Fibroblast of skin of left biceps (primary cell): ENCODE measurements at places on chromosomes 5 and 9.

- DNase-seq: no peak
Observed at GRCh38 chr5:74624931-74625505, 15.5 kb downstream of the ENC1 start.

- DNase-seq: no peak
Observed at GRCh38 chr5:175745210-175745609, 87.3 kb downstream of the HRH2 start.

- no peak for DNase-seq
Observed at GRCh38 chr9:120698766-120699165, 15.5 kb downstream of the MEGF9 start.

DNA sequence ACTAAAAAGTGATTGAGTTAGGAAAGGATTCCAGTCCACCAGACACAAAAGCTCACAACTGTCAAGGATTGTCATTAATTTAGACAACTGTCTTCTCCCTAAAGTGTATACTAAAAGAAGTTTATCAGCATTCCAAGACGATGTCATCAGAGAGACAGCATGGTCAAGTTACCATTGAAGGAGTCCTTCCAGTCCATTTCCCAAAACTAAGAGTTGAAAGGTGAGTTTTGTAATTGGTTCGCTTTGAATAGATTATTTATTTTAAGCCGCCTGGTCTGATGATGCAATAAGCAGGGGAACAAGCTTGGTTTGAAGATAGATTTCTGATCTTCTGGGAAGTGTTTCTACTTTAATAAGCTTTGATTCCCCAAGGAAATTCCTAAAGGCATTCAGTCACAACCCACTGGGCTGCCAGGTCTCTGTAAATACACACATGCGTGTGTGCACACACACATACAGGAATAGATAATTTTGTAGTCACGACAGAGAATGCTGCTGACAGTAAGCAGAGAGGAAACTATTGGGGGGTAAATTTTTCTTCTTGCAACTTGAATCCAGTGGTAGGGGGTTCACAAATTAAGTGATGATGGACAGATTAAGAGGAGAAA lies 234.8 kb downstream of the PIK3R1 start:
- DNase-seq: no peak

DNA sequence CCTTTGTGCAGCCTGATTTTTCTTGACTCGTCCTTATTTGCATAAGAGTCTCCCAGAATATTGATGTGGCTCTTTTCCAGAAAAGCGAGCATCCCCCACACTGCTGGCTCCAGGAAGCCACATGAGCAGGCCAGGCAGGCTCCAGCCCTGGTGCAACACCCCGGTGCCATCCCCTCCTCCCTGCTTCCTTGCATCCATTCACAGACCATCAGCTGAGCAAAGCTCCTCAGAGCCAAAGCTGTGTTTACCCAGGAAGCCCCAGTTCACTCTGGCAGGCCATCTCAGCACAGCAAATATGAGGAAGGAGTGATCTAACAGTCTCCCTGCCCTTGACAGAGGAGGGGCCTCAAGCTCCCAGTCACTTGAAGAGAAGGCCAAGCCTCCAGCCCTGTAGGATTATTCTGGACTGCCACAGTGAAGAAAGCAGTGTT lies 34.4 kb downstream of the INSYN2B start:
- peak; percentile 76 for DNase-seq

- DNase-seq: no peak
Observed at GRCh38 chr9:37503736-37504135, 18.0 kb downstream of the POLR1E start.

DNA sequence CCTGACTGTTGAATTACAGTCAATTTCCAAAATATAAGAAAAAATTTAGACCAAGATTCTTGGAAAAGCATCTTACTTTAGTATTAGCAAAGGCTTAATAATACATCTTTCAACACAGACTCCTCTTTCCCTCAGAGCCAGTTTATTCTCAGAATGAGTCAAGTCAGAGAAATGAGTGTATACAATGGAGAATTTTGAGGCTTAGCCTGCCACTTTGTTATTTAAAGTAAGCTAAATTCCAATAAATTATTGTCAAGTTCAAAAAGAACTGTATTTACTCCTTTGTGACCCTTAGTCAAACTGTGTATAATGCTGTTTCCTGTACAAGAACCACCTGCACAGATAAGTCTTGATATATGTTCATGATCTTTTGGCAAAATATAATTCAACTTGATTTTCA lies 428.5 kb upstream of the ITGA1 start:
- no peak for DNase-seq

DNA sequence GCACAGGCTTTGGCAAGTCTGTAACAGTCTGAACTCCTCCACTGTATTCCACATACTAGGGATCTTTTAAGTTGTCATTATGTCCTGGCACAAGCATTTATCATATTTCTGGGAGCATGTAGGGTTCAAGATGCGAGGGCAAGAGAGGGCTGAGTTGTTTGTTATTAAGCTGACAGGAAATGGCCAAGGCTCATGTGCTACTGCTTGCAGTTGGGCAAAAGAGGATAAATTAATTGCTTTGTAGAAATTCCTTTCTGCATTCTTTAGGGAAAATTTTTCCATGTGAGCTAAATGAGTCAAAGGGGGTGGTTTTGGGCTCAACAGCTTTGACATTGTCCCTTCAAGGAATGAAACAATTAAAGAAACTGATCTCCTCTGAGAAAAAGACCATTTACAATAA lies 35.4 kb downstream of the DOCK8 start:
- no peak for DNase-seq

GRCh38 chr9:75454043-75454442 lies 365.7 kb downstream of the OSTF1 start:
- DNase-seq: no peak

- DNase-seq: no peak
Observed at GRCh38 chr5:87156631-87157030, 111.1 kb upstream of the RASA1 start.

GRCh38 chr5:53643445-53643844 lies 83.0 kb downstream of the NDUFS4 start:
- no peak for DNase-seq

- DNase-seq: no peak
Observed at GRCh38 chr5:75460942-75461610, 50.4 kb downstream of the CERT1 start.

DNA sequence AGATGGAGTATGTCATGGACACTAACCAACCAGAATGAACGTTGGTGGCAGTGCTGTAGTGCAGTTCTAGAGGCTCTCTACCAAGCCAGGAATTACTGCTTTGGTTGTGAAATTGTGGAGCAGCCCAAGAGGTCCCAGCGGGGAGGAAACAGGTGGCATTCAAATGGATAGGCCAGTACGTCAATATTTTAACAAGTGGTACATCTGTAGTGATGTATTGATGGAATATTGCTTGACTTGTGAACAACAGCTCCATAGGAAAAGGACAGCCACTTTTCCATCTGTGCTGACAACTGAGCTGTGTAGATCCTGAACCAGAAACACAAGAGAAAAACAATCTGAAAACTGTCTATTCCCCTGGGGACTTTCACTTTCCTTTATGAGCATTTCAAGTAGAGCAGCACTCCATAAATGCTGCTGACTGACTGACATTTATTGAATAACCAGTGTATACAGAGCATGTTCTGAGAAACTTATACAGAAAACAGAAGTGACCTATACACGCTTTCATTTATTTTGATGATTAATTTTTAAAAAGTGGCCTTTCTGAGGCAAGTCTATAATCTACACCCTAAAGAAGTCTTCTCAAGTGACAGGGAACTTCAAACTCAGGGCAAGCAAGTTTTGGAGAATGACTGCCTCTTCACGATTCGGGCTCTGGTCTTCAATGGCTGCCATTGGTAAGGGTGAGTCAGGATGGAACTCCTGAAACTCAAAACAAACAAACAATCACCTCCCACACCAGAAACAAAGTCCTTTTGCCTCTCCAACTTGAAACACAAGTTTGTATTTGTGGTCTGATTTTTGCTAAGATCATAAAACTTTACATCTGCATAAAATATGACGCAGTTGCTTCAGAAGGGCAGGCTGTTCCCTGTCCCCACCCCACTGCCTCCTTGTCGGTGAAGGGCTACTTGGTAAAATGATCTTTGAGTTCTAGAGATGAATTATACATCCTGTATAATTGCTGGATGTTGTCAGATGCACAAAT lies 362.4 kb downstream of the NDUFS4 start:
- no peak for DNase-seq

GRCh38 chr5:156949424-156949823 lies 13.6 kb downstream of the TIMD4 start:
- DNase-seq: no peak

DNA sequence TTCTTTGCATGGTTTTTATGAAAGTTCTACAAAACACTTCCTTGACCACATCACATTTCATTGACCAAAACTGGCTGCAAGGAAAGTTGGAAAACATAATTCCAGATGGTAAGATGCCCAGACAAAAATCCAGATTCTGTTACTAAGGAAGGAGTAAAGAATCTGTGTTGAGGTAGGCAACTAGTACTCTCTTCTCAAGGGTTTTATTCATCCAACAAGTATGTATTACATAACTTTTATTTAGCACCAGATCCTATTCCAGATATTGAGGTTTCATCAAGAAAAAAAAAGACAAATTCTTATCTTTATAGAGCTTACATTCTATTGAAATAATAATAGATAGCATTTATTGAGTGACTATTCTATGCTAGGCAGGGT lies 43.2 kb upstream of the UGCG start:
- no peak for DNase-seq

DNA sequence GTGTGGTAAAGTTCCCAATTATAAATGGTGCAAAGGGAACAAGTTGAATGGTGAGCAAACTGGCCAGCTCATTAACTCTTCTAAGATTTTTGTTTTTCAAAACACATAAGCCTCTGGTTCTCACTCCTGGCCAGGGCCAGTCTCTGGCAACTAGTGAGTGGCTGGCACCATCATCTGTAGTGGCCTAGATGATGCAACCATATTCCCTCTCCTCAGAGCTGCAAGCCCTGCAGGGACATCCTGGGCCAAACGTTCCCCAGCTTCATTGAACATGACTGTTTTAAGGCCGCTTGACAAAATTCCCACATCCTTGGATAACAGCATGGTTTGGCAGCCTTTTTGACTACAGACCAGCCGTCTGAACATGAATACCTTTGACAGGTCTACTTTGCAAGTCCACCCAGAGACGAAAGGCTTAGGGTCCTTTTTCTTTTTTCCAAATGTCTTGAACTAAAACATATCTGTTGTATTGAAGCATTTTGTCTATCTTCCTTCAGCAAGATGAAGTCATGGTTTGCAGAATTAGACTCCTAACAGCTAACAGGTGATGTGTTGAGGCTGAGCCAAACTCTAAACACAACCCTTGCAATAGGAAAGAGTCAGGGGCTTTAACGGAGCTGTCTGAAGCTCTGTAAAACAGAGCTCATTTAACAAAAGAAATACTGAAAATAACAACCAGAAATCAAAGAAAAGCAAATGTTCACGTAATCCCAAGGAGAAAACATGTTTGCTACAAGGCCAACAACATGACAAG lies 23.8 kb downstream of the MACROH2A1 start:
- DNase-seq: no peak

DNA sequence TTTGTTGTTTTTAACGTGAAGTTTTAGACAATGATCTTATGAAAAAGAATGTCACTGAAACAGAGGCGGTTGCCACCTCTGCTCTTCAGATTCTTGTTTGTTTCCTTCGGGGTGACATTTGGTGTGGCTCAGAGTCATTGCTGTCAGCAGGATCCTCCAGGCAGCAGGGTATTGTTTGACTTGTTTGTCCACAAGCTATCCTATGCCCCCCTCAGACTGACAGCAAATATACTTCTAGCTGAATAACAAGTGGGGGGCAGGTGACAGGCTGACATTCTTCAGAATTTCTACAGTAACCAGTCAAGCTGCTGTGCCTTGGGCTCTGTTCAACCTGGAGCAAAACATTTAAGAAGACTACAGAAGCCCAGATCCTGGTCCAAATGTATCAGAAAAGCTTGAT lies 383.3 kb downstream of the YTHDC2 start:
- no peak for DNase-seq

GRCh38 chr9:127509261-127509954 lies 58.1 kb downstream of the LRSAM1 start:
- no peak for DNase-seq

GRCh38 chr9:130446101-130446861 lies 1.5 kb downstream of the ASS1 start:
- DNase-seq: peak; percentile 76

DNA sequence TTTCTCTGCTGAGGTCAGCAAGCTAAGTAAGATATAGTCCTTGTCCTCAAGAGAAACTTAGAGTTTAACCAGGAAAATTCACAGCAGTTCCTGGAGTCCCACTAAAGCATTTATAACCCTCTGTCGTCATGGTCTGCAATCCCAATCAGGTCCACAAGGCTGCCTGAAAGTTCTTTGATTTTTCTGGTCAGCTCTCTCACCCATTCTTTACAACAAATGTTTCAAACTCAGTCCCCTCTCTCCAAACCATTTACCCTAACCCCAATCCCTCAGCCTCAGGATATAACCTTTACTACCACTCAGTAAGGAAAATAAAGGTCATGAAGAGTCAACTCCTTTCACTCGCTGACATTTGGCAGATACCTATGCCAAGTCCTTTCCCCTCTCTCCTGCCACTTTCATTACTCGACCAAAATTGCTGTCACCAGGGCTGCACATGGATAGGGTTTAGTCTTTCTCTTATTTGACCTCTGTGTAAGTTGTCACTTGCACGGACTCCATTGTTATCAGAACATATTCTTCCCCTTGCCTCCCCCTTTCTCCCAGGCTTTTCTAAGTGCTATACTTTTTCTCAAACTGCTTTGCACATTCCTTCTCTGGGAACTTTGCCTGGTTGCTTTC lies 936.6 kb downstream of the NR2F1-AS1 start:
- no peak for DNase-seq

DNA sequence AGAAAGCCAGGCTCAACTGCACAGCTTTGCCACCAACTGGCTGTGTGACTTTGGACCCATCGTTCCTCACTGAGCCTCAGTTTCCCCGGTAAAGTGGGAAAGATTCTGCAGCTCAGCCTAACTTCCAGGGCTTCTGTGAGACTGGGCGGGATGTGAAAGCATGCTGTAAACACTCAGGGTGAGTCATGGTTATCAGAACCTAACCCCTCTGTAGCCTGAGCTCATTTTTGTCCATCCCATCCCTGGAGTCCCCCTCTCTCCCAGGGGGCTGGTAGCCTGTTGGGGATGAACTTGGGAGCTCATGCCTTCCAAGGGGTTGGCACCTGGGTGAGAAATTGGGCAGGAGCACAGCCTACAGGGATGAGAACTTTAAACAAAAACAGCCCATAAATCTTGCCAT lies 2.3 kb downstream of the CCDC69 start:
- DNase-seq: no peak

DNA sequence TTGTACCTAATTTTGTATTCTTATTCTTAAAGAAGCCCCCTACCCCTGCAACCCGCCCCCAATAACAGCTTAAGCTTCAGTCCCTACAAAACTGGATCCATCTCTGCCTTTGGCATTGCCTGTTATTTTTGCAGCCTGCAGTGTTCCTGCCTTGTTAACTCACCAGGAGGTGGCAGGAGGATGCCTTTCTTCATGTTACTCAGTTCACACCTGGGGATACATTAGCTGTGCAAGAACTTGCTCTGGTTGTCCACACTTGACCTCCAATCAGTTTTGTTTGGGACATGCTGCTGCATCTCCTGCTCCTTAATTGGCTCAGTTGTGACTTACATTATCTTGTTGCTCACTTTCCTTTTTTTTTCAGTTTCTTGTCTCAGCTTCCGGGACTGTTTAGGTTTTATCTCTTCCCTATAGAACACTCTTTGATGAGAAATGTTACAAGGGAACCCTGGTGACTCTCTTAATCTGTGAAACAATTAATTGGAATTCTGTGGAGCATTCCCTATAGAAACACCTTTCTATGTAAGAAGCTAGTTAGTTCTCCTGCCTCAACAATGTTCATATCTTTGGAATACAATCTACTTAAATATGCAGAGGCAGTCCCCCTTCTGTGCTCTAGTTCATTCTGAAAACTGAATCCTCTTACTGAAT lies 467.7 kb upstream of the ACO1 start:
- DNase-seq: no peak

- DNase-seq: no peak
Observed at GRCh38 chr9:134891713-134892112, 11.1 kb downstream of the FCN2 start.
